Activated naive CD4-positive, alpha-beta T cell (primary cell): ENCODE measurements at places on chromosomes 12 and 14.

- DNase-seq = no peak
These were observed 38.2 kb upstream of the ARHGAP5 start for GRCh38 chr14:32038876-32039275.

DNA sequence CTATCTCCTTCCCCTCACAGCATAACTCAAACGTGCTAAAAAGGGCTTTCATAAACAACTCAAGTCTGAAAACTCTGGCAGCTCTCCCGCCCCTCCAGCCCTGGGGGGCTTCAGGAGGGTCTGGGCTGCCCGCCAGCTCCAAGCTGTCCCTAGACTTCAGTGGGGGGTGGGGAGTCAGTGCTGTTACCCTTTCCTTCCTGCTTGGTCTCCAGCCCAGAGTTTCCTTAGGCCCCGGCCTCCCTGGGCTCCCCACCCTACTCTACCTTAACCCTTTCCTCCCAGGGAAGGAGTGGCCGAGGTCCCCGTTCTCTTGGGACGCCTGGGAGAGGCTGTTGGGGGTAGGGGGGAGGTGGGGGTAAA lies 530 bp upstream of the NYNRIN start:
- no peak for DNase-seq

DNA sequence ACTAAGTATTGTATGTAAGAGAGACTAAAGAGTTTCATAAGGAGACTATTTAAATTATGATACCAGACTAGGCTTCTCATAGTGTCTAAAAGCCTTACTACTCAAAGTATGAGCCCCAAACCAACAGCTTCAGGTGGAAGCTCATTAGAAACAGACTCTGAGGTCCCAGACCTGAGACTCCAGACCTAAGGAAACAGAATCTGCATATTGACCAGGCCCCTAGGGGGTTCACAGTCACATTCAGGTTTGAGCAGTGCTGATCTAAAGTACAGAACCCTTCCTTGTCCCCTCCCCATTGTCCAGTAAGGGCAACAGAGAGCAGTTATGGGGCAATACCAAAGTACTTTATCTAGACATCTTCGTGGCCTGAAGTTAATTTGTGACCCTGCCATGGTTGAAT lies 87.7 kb downstream of the SSPN start:
- no peak for DNase-seq

GRCh38 chr14:51967521-51967920 lies 21.8 kb upstream of the RTRAF start:
- no peak for DNase-seq

DNA sequence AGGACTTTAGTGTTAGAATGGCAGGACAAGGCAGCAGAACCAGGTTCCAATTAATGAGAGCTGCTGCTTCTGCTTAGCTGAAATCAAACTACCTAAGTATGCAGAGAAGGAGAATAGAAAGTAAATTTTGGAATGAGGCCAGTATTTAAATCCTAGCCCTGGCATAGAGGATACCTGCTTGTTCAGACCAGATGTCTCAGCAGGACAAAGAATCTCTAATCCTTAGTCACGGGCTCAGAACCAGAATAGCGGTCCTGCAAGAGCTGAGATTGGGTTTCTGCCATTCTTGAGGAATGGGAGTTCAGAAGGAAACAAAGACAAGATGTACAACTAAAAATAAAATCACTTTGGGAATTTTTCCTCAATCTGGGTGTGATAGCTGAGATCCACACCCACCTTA lies 550.8 kb upstream of the TMEM132C start:
- no peak for DNase-seq

- no peak for DNase-seq
These were observed 1.1 kb downstream of the MLXIP start for GRCh38 chr12:122079532-122080081.

GRCh38 chr12:27162229-27162537 lies 79.8 kb upstream of the C12orf71 start:
- no peak for DNase-seq

- no peak for DNase-seq
These were observed 236.2 kb upstream of the KRR1 start for GRCh38 chr12:75747572-75748021.

DNA sequence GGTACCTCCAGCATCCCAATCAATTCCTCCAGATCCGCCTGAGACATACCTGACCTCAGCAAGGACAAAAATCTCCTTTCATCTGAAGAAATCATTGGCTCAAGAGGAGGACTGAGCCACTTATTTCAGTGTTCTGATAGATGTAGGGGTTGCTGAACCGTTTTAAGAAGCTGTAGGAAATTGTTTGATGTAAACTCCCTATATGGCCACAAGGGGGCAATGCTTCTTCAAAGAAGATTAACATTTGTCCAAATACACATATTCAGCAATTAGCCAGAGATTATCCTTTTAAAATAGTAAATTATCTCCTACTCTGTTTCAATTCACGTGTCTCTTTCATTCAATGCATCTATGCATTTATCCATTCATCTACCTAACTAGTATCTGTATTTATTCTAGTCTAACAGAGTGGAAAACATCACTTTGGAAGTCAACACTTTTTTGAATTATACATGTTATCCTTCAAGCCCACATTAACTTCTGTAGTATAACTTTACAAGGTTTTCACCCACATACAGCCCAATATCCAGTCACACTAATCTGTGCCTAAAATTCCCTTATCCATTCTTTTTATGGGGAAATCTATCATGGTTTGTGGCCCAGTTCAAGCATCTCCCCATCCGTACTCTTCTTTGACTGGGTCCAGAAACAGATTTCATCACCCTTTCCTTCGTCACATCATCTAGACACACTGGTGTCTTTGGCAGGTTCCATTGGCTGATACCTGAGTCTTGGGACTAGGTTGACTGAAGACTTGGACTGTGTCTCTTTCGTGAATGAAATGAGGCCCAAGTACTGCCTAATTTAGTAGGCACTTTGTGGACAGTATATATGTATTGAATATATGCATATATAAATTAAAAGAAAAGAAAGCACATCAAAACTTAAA lies 411.0 kb upstream of the OR4E1 start:
- DNase-seq = no peak

DNA sequence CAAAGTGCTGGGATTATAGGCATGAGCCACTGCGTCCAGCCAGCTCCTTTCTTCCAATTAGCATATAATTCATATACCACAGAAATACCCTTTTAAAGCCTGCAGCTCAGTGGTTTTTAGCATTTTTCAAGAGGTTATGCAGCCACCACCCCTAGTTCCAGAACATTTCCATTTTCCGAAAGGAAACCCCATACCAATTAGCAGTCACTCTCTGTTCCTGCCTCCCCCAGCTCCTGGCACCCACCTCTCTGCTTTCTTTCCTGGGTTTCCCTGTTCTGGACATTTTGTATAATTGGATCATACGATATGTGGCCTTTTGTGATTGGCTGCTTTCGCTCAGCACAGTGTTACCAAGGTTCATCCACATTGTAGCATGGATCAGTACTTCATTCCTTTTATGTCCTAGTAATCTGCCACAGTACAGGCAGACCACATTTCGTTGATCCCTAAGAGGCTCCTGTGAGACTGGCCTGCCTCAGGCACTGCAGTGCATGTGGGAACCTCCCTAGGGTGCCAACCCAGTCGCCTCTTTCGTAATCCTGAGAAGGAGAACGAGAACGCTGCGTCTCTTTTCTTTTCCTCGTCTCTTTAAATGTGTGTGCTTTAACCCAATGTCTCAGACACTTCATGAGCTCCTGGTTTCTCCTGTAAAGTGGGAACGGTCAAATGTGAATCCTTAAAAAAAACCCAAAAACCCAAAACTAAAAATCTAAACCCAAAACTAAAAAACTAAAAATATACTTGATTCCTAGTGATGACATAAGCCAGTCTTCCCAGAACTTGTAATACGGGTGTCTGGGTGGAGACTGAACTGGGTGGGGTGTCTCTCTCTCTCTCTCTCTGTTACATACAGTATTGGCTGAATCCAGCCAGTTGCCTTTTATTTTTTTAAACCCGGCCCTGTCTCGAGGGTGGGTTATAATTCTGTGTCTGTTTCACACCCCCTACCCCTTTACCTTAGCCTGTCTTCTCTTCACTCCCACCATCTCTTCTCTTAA lies 14.7 kb downstream of the AACS start:
- no peak for DNase-seq

DNA sequence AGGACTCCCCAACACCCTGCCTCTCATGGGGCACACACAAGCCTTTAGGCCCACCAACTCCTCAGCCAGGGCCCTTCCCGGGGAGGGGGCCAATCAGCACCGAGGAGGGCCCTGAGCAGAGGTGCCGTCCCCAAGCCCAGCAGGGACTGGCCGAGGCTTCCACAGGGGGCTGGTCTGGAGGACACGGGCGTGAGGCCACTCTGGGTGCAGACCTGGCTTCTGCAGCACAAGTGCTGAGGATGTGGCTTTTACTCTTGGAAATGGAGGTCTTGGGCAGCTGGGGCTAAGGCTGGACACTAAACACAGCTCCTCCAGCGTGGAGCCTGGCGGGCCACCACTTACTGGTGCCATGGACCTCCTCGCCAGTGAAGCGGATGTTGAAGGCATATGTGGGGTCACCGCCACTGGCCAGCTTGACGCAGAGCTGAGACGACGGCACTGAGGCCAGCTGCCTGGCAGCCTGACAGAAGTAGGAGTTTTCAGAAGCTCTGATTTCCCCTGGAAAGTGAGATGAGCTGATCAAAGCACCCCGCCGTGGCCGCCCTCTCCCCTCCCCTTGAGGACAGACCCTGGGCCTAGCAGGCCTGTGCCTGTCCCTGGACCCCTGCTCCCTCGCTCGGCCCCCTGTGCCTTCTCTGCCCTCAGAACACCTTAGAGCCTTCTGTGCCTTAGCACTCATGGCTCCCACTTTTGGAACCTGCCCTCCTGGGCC lies 44.0 kb downstream of the TRAFD1 start:
- no peak for DNase-seq

DNA sequence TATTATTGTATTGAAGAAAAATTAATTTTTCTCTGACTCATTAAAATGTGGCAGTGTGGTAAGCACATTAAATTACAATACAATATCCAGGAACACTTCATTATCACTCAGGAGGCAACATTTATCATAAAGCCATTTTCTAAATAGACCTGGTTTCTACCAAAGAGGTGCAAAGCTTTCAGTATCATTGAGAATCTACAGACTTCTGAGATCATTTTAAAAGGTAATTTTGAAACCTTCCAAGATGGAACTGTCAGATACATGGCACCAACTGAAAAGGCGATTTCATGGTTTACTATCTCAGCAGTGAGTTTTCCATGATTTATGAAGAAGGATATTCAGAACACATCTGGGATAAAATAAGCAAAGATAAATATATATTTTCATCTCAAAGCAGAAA lies 85.8 kb downstream of the KITLG start:
- DNase-seq = no peak

GRCh38 chr12:84161296-84161695 lies 751.3 kb downstream of the SLC6A15 start:
- DNase-seq = no peak

DNA sequence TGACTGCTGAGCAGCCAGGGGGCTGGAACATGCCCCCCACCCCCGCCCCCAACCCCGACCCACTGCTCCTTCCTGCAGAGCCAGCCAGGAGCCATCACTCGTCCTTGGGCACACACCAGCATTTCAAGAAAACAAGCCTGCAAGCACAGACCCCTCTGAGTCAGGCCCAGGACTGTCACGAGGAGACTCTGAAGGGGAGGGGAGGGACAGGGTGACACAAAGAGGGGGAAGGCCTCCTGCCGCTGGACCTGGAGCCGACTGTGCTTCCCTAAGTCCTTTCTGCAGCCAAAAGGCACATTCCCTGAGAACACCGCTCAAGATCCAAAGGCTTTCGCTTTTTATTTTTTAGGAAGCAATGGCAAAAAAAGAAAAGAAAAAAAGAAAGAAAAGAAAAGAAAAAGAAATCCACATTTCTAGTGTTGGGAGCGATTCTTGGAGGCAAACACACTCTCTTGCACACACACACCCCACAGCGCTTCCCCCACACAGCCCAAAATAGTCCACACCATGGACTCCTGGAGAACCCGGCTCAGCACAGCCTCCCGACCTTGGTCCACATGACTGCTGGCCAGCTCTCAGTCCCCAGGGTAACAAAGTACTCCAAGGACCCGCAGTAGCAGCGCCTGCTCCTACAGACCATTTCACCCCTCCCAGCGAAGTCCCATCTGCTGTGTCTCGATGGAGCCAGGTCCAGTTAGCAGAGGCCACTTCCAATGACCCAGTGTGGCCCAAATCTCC lies 101.7 kb downstream of the DPF3 start:
- DNase-seq = no peak

GRCh38 chr12:19199332-19199731 lies 69.8 kb downstream of the PLEKHA5 start:
- no peak for DNase-seq

- DNase-seq = no peak
These were observed 258.6 kb downstream of the MSRB3 start for GRCh38 chr12:65536876-65537681.

DNA sequence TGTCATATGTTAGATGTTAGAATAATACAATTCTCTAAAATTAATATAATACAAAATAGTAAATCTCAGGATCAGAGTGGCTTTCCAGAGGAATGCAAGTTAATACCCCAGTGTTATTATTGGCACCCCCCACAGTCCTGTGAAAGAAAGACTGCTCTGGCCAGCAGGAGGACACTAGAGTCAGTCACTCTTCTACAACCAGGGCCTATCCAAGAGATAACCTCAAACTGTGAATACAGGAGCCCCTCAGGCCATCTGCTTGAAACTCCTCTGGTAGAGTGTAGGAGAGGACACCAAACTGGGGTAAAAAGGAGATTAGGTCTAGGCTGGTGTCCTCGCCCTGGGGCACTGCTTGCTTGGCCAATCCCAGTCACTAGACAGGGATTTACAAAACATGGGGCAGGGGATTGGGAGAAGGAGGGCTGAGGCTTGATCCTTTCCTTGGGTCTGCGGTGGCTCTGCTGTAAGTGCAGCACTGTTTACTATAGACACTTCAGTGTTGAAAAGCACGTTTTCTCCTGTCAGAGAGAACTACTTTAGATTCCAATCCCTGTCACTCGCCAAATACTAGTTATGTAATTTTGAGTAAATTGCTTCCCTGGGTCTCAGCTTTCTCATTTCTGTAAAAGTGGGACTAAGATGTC lies 44.5 kb upstream of the PTPRR start:
- DNase-seq = no peak

DNA sequence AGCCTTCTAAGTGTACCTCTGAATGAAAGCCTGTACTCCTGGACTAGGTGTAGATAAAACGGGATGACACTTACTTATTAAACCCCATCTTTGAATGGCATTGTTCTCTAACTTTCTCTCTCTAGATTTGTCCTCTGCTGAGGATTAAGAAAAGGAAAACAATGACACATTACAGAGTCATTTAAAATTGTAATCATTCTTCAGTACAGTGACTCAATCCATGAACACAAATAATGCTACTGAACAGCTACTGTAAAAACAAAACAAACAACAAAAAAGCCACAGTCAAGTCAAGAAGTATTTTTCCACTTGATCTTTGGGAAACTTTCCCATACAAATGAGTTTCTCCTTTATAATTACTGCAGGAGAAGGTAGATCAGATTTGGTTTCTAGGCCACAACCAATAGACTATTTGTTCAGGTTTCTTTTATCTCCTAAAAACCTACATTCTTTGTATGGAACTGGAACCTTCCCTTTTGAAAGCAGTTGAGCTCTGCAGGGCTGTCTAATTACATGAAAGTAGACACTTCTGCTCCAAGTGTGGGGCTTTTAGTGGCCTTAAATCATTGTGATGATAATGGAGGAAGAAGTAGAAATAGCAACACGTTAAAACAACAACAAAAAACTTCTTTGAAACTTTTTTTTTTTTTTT lies 219.1 kb downstream of the ESR2 start:
- no peak for DNase-seq

GRCh38 chr12:42759622-42760273 lies 170.2 kb upstream of the PRICKLE1 start:
- no peak for DNase-seq

- no peak for DNase-seq
These were observed 14.4 kb downstream of the PLEKHG7 start for GRCh38 chr12:92717202-92717601.

- DNase-seq = no peak
These were observed 53.7 kb downstream of the SYT1 start for GRCh38 chr12:78918268-78918667.
